ENCODE measurements at places on chromosomes 5 and 9. TPM values are rescaled to one million over a fixed set of nuclear protein-coding genes. Genes with fewer than 3 reads are reported as not detected.

CCL19 gene
- total RNA-seq: 0.69 TPM

GRCh38 chr5:86565197-86565789, 52.4 kb upstream of the COX7C start:
- no peak for DNase-seq

DNA sequence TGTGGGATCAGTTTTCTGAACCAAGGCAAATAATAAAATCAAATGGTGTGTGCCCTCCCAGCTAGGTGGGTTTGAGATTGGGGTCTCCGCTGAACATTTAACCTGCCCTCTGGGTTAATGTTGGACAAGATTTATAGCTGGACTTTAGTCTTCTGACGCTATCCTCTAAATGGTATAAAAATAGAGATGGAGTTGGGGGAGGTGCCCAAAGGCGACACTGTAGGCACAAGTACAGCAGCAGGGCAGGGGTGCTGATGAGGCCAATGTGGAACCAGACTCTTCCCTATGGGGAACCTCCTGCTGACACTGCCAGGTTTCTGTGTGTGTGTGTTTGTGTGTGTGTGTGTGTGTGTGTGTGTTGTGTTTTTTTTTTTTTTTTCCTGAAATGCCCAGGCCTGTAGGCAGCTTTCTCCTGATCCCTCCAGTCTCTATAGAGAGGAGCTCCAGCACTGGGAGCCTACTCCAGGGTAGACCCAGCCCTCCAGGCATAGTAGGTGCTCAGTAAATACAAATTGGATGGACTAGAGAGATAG, 37.9 kb downstream of the PCDH1 start:
- DNase-seq: no peak

DNA sequence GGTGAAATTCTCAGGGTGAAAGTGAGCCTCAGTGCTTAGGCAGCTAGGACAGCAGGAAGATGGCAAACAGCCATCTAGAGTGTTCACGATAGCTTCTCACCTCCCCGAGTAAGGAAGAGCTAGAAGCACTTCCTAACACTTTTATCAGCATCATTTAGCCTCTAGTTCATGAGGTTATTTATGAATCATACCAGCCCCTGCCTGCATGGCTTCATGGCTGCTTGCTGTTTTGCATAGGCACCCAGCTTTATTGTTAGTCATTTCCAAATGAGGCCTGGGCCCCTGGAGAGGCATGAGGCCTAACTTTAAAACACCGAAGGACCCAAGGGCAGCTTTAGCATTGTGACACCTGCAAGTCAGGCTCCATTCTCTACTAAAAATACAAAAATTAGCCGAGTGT, 134.9 kb upstream of the PANK3 start:
- DNase-seq: no peak

DNA sequence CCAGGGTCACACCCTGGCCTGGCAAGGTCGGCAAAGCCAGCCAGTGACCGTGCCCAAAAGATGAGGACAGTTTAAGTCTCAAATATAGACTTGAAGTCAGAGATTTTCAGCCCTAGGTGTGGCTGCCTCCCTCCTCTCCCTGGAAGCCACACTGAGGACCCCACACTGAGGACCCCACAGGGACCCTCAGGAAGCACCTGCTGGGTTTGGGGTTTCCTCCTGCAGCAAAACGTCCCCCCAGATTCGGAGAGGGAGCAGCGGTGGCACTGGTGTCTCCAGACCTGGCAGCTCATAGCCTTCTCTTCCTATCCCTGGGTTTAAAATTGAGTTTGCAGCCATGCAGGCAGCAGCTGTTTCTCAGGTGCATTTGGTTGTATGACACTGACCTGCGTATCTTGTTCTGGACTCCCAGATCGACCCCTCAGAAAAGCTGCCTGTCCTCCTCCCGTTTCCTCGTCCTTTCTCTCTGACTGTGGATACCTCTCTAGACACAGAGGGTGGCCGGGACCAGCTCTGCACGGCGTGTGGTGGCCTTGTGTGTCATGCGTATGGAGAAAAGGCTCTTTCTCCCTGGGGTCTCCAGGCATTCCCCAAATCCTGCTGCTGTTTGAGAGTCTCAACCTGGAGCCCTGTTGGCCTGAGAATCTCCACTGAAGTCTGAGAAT, 36.6 kb downstream of the MRPL36 start:
- DNase-seq: no peak

DNA sequence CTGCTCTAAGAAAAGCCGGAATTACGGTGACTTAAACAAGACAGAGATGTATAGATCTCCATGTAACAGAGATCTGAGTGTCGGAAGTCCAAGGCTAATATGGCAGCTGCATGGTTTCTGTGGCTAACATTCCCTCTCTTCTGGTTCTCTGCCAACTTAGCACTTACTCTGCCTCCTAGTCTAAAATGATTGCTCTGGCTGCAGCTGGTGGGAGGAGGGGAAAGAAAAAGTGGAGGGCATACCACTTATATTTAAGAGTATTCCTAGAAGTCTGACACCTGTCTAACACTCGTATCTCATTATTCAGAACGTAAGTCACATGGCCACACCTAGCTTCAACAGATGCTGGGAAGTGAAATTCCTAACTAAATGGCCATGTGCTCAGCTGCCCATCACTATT, 551.5 kb upstream of the TLE4 start:
- DNase-seq: no peak

ROPN1L gene
- 0.38 TPM for total RNA-seq

DNA sequence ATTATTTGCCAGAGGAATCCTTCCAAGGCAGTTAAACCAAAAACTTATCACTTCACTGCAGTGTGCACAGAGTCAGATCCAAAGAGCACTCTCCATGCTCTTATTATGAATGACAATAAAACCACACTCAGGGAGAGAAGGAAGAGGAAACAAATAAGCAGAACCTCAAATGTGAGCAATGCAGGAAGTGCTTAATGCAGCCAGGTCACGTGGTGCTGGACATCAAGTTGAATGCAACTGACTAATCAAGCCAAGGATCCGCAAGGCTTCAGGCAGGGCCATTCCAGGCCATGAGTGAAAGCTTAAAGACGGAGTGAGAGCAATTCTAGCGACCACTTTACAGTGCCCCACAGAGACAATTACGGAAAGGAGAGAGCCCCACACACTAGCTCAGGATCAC, 230.4 kb upstream of the PUM3 start:
- DNase-seq: no peak

DOLPP1 gene
- total RNA-seq: 9.4 TPM

ECSCR gene
- 20.9 TPM for total RNA-seq

GRCh38 chr5:78419396-78419795, 59.0 kb downstream of the SCAMP1 start:
- no peak for DNase-seq

DNA sequence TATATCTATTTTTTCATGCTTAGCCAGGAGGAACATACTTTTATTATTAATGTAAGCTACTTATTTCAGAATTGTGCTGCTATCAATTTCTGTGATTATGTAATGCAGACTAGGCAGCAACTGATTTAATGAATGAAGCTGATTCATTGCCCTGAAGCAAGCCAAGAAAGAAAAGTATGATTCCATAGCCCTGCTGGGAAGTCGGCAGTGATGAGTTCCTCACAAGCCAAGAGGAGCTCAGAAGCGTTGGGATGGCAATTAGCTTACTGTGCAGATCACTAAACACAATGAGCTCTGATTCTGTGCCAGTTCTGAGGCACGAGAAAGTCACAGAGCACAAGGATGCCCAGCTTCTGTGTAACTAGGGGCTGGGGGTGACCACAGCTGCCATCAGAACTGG, 254.3 kb upstream of the KLF9 start:
- no peak for DNase-seq

GRCh38 chr9:6090277-6091210, 75.1 kb upstream of the RANBP6 start:
- DNase-seq: no peak

- DNase-seq: no peak
These were observed 17.2 kb downstream of the SLC1A1 start for GRCh38 chr9:4507306-4508130.

GRCh38 chr5:79136618-79137017, 25.0 kb downstream of the BHMT start:
- DNase-seq: no peak

GRCh38 chr5:173881811-173882575, 6.2 kb upstream of the CPEB4 start:
- no peak for DNase-seq

GRCh38 chr5:58274191-58274590, 185.7 kb downstream of the PLK2 start:
- no peak for DNase-seq

DNA sequence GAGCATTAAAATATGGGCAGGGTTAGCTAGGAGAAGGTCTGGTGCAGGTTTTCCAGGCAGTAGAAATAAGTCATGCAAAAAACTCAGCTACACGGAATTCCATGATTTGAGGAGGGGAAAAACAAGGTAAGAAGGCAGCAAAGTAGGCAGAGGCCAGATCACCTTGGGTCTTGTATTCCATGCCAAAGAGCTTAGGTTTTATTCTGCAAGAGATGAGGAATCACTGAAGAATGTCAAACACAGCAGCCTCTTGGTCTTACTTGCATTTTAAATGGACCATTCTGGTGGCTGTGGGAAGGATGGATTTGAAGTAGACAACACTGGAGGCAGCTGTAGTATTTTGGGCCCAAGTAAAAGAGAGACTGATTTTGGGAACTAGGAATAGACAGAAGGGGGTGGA, 8.6 kb downstream of the TRPM3 start:
- no peak for DNase-seq

GRCh38 chr9:83070261-83070660, 7.3 kb upstream of the RASEF start:
- DNase-seq: no peak

FOXE1 gene
- total RNA-seq: not detected
